ENCODE measurements at places on chromosomes 12 and 14.

DNA sequence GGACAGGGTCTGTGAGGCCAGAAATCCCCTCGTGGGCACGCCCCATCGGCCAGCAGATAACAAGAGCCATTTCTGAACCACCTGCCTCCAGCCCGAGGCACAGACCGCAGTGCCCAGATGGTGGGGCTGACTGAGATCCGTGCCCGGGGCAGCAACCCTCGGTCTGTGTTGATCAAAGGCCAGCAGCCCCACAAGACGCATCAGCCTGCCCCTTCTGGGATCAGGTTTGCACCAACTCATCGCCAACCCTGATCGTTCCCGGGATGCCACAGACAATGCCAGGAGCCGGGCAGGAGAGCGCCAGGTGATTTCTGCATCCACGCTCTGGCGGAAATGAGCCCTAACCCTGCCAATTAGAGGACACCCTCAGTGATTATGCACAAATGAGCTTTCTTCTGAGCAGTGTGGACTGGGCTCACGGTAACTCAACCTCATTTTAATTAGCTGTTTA, 64.5 kb downstream of the TESC start:
- DNase-seq, result no peak

DNA sequence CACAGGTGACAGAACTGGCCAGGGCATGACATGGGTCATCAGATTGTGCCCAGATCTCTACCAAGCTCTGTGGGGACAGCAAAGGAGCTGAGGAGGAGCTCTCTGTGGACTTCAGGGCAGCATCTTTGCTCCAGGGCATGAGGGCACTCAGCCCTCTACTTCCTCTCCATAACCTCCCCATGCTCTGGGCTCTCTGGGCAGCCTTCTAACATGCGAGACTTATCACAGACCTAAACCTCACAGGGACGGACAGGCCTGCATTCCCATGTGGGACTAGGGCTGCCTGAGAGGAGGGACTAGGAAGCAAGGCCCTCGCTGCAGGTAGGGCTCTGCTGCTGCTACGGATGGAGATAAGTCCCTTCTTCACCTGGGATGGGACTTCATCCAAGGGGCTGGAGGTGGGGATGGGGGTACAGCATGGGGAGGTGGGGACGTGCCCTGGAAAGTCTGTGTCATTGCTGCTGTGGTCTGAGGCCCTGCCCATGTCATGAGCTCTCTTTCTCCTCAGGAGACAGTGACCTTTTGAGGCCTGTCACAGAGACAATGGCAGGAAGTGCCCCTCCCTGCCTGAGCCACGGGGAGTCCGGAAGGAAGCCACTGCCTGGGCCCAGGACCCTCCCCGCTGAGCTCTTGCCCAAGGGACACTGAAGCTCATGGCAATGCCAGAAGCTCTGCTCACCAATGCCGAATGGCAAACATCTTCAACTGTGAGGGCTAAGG, 44.1 kb downstream of the PITPNM2 start:
- peak; percentile 14 for DNase-seq

GRCh38 chr14:100393362-100393761, 70.2 kb downstream of the SLC25A47 start:
- no peak for DNase-seq

GRCh38 chr12:108967869-108968540, 52.9 kb downstream of the SVOP start:
- DNase-seq, result no peak

DNA sequence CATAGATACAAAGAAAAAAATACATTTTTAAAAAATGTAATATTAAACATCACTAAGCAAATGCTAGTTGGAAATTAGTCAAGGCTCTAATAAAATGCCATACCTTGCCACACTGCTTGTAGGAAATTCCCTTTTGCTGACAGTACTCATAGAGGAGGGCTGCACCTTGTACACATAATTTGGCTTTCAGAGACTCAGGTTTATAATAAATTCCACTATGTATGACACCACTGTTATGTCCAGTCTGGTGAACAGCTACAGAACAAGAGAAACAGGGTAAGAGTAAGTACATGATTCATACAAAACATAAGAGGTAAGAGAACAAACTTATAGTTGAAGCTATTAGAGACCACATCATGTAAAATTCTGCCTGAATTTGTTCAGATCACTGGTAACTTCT, 10.1 kb downstream of the L2HGDH start:
- DNase-seq, result no peak

DNA sequence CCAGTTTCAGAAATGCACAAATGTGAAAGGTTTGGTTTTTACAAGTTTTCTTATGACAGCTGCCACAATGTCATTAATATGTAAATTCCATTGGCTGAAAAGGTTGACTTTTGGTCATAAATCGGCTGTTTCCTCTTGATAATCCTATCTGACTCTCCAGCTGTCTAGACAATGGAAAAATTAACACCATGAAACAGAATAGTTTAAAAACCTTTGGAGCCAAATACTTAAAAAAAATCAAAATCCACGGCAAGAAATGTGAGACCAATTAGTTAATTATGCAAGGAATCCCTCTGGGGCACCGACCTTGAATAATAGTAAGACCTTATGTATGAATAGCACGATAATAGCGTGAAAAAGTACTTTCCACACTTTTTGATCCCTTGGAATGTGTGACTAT, 138.0 kb downstream of the ZNF664 start:
- no peak for DNase-seq

- no peak for DNase-seq
These were observed 30.3 kb upstream of the INF2 start for GRCh38 chr14:104659146-104659545.

- DNase-seq, result no peak
These were observed 10.2 kb downstream of the VCPKMT start for GRCh38 chr14:50106178-50106577.

DNA sequence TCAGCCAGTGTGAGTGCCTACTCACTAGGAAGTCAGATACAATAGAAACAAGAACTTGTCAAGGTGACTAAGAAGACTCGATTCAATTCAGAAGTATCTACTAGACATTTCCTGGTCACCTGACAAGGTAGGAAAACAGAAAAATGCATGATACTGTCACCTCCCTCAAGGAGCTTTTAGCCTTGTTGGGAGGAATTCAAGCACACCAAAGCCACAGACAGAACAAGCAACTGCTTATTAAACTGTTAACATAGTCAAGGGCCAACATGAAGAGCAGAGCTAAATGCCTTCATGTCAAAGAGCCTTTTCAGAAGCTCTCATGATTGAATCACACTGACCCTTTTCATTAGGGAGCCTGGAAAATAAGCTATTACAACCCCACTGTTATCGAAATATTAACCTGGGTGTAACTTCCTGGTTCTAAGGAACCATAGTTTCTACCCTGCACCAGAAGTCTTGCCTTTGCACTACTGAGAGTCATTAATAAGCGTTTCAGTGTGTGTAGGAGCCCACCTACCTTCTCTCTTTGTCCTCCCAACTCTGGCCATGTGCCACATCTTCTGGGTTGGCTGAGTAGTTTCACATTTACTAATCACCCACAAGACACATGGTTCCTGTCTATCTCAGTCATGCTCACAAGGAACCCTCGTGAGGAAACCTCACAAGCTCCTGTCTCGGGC, 31.0 kb upstream of the LGALS3 start:
- no peak for DNase-seq
